ENCODE measurements at places on chromosomes 4 and X.

GRCh38 chr4:3527101-3527913, 4.9 kb downstream of the LRPAP1 start:
- DNase-seq: no peak

GRCh38 chr4:125397226-125397625, 82.5 kb downstream of the FAT4 start:
- no peak for DNase-seq

- DNase-seq: no peak
These were observed 1417.3 kb downstream of the STIM2 start for GRCh38 chr4:28277931-28278330.

GRCh38 chrX:81336455-81337152, 134.7 kb downstream of the SH3BGRL start:
- DNase-seq: no peak
